Stimulated activated CD8-positive, alpha-beta memory T cell treated with anti-CD3 and anti-CD28 coated beads, Interleukin-4, amount 100 ng/mL, for 48 hours (primary cell): ENCODE measurements at places on chromosomes 6 and 20.

GRCh38 chr20:31523361-31524283 is 9.4 kb downstream of the HM13 start:
- no peak for DNase-seq

- peak; percentile 33 for DNase-seq
Observed at GRCh38 chr6:166707045-166707444, 80.0 kb upstream of the RPS6KA2 start.

DNA sequence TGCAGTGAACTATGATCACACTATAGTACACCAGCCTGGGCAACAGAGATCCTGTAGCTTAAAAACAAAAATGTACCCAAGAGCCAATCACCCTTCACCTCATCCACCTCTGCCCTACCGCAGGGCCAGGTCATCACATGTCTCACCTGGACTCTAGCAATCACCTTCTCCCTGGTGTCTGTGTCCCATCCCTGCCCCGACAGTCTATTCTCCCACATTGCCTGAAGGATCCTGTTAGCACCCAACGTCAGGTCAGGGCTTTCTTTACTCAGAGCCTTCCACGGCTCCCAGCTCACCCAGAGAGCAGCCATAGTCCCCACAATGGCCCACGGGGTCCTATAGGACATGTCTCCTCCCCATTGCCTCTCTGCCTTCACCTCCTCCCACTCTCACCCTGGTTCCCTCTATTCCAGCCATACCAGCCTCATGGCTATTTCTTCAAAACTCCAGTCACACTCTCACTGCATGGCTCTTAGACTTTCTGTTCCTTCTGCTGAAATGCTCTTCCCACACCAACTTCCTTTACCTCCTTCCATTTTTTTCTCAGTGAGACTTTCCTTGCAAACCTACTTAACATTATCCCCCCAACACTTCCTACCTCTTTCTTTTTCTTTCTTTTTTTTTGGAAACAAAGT is 22.5 kb upstream of the ARFGEF2 start:
- no peak for DNase-seq

DNA sequence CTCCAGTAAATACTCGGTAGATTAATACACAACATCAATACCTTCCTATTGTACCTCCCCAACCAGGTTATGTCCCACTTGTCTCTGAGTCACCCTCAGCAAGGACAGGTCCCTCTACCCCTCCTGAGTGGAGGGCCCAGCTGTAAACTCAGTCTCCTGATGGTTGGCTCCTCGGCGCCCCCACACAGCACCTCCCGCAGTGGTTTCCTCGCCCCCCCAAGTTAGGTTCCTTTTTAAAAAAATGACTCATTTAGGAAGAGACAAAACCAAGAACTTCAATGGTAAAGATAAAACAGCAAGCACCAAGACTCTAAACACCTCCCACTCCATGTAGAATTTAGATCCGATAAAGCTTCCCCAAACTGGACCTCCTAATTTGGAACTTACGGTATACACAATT is 83.5 kb downstream of the TRERF1 start:
- DNase-seq = peak; percentile 82

GRCh38 chr6:71349395-71349794 is 60.8 kb downstream of the OGFRL1 start:
- no peak for DNase-seq

DNA sequence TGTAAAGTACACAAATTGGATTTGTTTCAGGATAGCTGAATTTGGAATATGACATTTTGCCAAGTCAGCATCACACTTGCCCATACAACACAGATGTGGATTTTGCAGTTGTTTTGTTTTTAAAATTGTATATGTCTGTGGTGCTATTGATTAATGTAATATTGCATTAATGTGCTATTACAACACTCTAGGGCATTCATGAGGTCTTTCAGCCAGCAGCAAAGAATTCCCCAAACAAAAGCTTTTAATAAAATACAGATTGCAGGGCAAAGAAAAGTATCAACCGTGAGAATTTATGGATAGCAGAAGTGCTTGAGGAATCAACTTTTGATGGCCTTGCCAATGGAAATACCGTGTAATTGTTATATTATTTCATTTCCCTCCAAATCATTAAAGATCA is 144.9 kb downstream of the AIG1 start:
- DNase-seq = no peak

DNA sequence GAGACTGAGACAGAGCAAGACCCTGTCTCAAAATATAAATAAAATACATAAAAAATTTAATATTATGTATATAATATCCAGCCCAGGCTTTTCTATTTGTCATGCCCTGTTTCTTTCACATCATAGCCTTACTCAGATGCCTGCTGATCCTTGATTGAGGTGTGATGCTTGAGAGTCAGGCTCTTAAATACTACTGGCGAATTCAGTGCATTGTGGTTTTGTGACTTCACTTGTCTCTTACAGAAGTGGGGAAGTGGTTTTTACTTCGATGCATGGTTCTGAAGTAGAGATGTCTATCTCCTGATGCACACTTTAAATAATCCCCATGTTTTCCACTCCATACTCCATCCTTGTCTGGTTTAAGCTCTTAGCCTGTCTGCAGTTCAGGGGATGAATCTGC is 29.1 kb downstream of the ASXL1 start:
- no peak for DNase-seq

DNA sequence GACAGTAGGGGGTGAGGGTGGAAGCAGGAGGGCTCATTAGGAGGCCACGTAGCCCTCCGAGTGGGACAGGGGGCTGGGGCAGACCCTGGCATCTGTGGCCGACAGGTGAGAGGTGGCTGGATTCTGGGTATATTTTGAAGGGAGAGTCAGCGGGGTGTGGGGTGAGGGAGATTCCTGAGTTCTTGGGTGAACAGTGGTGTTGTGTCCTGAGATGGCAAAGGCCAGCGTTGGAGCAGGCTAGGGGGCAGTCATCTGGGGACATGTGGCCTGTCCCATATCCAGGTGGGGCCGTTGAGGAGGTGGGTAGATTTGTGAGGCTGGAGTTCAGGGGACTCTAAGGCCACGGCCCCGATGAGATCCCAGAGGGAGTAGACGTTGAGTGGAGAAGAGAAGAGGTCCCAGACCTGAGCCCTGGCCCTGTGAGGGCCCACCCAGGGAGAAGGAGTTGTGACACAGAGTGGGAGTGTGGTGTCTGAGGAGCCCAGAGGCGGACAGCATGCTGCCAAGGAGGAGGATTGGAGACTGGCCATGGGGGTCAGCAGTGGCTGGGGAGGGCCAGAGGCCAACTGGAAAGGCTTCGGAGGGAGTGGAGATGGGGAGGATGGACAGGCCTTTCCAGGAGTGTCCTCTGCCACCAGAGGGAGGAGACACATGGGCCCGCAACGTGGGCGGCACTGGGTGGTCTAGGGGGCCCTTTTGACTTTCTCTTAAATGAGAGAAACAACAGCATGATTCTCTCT is 19.6 kb downstream of the PACSIN1 start:
- no peak for DNase-seq

DNA sequence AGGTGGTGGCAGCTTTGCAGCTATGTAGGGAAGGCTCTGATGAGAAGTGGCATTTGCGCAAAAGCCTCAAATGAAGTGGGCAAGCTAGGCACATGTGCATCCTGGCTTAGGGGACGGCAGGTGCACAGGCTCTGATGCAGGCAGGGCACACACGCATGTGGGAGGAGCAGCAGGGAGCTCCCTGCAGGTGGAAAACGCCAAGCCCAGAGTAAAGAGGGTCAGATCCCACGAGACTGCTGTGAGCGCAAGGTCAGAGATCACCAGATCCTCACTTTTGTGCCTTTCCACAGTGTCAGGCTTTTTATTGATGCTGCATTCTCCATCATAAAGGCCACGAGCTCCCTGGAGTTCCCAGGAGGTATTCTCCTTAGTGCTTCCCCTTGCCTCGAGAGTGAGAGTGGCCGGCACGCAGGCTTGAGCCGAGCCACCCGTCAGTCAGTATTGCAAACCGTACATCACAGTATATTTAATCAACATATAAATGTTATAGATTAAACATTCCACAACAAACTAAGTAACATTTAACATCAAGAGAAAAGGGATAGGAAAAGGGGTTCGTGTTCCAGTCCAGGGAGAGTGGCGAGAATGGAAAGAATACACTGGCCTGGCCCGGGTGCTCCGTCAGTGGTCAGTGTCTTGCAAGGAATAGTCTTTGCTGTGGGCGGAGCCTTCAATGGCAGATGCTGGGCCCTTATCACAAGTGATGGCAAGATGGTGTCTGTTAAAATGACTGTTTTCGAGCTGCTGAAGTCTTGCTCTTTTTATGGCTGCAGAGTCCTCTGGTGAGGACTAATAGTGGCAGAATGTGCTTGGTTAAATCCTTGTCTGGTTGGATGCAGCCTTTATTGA is 109.4 kb downstream of the SYNDIG1 start:
- DNase-seq = no peak

DNA sequence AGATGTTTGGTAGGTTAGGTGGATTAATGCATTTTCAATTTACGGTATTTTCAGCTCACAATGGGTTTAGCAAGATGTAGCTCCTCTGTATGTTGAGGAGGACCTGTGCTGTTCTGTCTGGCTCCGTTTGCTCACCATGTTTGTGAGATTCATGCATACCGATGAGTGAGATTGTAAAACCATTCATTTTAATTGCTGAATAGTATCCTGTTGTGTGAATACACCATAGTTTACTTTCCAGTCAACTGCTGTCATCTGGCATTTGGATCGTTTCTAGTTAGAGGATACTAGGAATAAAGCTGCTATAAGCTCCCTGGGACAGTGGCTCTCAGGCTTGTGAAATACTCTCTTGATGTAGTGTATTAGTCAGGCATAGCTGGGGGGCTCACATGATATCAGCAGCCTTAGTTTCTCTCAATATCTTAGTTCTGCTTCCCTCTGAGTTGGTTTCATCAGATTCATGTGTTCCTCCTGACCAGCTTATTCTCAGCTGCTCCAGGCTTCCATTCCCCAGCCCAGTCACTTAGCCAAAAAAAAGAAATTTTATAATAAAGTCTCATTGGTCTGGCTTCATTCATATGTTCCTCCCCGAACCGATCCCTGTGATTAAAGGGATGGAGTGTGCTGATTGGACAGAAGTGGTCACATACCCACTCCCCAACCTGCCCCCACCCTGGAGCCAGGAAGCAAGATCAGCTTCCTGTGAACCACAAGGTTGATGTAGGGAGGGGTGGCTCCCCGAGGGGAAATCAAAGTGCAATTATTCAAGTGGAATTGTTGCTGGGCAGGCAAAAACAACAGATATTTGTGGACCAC is 10.9 kb upstream of the B4GALT5 start:
- DNase-seq = no peak

DNA sequence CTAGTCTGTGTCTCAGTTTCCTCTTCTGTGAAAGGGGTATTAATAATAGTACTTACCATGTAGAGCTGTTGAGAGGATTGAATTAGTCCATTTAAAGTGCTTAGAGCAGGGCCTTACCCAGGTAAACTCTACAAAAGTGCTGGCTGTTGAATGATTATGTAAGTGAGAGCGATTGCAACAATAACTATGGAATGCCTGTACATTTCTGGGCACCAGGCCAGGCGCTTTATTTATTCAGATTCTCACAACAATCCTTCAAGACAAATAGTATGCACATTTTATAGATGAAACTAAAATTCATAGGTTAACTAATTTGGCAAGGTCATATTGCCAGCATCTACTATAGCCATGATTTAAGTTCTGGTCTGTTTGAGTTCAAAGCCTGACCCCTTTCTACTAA is 78.3 kb upstream of the MMS22L start:
- DNase-seq = no peak

DNA sequence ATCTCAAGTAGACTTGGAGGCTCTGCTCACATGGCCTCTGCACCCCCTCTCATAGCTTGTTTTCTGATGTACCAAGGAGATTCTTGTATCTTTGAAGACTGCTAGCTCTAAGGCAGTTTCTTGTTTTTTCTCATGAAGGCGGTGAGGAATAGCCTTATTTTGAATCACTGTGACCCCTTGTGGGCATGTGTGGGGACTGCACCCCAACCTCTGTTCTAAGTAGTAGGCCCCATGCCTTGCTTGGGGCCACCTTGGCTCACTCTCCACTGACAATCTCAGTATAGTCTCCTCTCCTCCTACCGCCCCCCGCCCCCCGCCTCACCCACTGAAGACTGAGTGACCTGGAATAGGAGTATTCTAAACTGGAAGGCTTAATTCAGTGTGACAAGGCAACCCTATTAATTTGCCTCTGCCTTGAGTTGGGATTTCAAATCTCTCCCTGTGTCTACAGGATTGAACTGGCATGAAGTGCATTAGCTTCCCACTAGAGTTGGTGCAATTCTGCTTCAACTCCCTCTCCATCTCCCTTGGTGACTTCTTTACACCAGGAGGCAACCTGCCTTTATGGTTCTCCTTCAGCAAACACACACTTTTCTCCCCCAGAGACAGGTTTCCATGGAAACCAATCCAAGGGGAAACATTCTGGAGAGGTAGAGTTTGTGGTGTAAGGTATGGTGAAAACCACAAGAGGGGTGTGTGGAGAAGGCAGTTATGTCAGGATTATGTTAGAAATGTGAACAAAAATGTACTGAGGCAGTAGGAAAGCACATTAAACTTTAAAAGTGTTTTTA is 75.4 kb upstream of the ECI2 start:
- DNase-seq = peak; percentile 77

DNA sequence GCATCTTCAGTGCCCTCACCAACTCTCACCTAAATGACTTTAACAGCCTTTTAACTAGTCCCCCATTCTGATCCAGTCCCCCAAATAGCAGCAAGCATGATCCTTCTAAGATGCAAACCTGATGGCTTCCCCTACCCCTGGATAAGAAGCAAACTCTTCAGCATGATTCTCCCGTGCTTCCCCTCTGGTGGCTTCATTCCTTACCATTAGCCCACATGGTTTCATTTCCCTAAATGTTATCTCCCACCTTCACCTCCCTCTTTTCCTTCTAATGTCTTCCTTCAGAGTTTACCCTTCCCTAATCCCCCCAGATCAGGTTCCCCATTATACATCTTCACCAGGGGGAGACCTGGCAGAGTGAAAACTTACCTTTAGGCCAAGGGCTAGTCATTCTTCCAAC is 4.0 kb upstream of the RAB5IF start:
- no peak for DNase-seq

DNA sequence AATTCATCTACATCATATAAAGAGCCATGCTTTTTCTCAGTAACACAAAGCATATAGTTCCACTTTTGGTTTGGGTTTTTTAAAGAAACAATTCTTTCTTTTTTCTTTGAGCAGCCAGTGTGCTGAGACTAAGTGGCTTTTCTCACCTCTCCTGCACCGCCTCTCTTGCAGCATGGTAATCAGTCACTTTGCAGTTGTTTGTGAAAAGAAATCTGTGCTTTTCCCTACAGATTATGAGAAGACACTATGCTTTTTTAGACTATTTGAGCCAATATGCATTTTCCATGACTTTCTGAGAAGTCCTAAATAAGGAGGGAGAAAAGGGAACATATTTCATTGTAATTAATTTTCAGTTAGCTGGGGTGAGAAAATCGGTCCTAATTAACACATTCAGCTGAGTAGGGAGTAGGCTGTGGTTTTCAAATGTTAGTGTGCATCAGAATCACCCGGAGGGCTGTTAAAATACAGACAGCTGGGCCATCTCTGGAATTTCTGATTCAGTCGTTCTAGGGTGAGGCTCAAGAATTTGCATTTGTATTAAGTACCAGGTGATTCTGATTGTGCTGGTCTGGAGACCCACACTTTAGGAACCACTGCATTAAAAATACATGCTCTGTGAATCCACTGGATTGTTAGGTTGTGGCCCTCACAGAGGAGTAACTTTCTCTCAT is 155.2 kb downstream of the TINAG start:
- DNase-seq = no peak
